ENCODE measurements at places on chromosomes 7 and 10.

DNA sequence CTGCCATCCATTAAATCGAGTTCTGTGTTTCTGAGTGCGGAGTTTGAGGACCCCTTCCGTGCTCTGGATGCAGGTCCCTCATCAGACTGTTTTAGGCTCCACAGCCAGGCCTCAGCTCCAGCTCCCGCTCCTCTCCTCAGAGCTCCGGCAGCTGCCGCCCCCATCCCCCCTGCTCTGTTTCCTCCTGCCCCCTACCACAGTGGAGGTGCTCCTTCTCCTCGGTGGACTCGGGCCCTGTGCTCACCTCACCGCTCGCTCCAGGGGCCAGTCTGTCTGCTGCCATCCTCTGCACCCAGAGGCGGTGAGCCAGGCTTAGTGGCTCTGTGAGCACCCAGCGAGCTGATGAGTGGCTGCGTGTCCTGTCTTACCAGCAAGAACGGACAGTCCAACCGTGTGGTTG lies 21.4 kb upstream of the PRKAR1B start:
- no peak for DNase-seq

DNA sequence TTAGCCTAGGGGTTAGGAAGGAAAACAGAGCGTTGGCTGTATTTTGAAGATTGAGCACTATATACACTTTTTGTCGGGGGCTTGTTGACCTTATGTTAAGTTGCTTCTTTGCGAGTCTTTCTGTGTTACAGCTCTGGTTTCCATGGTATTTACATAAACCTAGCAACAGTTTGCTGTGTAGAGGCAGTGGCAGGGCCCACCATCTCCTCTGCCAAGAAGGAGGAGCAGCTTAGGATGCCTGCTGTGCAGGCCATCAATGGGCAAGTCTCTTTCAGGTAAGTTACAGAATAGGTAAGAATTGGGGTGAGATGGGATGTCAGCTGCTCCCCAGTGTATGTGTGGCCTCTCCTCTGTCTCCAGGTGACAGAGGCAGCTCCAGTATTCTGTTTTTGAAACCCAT lies 485.5 kb downstream of the LRMDA start:
- no peak for DNase-seq

DNA sequence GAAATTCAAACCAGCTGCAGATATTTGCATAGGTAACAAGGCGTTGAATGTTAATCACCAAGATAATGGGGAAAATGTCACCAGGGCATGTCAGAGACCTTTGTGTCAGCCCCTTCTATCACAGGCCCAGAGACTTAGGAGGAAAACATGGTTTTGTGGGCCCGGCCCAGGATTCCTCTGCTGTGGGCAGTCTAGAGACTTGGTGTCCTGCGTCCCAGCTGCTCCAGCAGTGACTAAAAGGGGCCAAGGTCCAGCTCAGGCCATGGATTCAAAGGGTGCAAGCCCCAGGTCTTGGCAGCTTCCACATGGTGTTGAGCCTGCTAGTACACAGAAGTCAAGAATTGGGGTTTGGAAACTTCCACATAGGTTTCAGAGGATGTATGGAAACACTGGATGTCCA lies 147.5 kb upstream of the ZWINT start:
- DNase-seq, result no peak

DNA sequence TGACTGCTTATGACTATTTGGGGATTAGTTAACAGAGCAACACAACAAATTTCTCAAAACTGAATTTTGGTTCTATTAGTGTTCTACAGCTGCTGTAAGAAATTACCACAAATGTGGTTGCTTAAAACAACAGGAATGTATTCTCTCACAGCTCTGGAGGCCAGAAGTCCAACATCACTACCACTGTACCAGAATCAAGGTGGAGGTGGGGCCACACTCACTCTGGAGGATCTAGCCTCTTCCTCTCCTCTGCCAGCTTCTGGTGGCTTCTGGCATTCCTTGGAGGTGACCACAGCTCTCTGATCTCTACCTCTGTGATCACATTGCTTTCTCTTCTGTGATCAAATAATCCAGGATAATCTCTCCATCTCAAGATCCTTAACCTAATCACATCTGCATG lies 194.7 kb upstream of the BMPER start:
- DNase-seq, result no peak

DNA sequence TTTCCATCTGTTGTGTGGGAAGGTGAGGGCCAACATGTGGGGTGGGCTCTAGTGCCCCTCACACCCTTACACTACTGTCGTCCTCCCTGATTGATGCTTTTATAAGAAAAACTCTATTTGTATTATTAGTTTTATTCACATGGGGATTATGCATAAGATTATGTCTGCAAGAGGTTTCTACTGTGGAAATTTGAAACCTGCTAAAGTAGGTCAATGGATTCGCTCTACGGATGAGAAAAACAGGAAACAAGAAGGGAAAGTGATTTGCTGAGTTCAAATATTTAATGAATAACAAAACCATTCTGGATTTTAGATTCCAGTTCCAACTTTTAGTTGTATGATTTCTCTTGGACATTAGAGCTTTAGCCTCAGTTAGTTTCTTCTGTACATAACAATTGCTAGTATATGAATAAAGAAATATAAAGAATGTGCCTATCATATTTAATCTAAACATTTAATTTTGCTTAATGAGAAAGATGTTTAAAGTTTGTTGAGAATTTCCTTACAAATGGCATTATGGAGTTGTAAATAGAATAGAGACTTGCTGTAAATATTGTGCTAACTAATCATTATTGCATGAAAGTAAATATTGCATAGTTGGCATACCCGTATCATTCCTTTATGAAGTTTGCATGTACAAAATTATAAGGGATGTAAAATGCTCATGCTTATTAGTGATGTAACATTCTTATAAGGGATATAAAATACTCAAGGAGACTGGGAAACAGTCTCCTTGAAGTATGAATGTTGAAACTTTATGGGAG lies 193.8 kb downstream of the THSD7A start:
- no peak for DNase-seq

- DNase-seq, result no peak
Observed at GRCh38 chr10:78524941-78525340, 491.3 kb downstream of the RPS24 start.

DNA sequence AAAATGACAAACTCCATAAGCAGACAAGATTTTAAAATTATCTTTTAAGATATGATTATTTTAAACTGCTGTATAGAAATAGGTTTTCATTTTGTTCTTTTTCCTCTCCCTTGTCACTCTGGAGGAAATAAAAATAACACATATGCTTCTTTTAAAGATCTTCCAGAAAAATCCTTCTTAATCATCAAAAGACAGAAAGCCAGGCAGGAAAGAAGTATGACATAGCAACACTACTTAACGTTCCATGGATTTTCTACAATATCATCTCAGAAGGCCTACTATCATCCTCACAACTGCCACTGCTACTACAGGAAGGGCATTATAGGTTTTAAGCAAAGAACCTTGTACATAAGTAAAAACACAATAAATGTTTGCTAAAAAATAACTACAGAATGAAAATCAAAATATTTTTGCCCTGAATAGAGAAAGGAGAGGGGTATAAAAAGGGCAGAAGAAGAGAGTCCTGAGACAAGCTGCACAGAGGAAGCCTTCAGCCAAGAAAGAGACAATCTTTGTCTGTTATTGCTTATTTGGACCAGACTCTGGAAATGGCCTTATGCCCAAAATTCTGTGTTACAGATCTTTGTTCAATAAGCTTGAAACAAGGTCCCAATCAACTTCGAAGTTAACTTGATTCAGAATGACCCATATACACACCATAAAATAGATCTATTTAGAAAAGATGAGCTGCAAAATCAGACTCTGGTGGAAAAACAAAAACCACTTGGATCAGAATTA lies 67.8 kb downstream of the ABI1 start:
- no peak for DNase-seq

- DNase-seq, result no peak
Observed at GRCh38 chr10:84353052-84353803, 24.8 kb downstream of the CCSER2 start.

- DNase-seq, result peak; percentile 56
Observed at GRCh38 chr7:51430480-51431086, 114.0 kb upstream of the COBL start.

GRCh38 chr7:50184271-50184990 lies 91.4 kb upstream of the ZPBP start:
- DNase-seq, result no peak

GRCh38 chr7:124155432-124156022 lies 122.7 kb upstream of the TMEM229A start:
- DNase-seq, result peak; percentile 15

- no peak for DNase-seq
Observed at GRCh38 chr7:7908622-7909145, 59.9 kb upstream of the GLCCI1 start.

GRCh38 chr7:85102813-85103350 lies 84.0 kb downstream of the SEMA3D start:
- DNase-seq, result no peak

GRCh38 chr7:41507686-41508268 lies 195.1 kb downstream of the INHBA start:
- DNase-seq, result no peak

DNA sequence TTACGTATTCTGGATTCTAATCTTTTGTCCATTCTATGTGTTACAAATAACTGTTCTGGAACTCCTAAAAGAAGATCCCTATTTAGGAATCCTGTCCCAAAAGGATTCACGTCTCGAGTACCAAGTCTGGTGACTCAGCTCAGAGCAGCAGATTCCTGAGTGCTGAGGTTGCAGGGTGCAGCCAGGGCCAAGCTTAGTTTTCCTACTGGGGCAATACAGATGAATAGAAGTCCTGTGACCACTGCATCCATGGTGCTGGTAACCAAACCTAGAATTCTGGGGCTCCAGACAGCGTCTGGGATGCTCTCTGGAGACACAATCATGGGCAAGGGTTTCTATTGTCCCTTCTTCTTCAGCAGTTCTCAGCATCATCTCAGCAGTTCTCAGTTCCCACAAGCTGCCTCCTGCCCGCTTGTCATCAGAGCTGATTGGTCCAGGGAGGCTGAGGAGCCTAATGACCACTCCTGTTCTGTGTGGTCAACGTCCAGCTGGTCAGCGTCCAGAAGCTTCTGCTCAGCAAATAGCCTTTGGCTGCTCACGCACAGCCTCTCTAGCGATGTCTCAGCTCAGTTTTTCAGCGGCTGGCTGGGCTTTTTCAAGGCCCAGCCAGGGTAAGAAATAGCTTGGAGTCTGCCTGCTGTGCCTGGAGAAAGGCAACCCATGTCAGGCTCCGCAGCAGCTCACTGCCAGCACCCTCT lies 50.4 kb upstream of the C7orf33 start:
- DNase-seq, result no peak

DNA sequence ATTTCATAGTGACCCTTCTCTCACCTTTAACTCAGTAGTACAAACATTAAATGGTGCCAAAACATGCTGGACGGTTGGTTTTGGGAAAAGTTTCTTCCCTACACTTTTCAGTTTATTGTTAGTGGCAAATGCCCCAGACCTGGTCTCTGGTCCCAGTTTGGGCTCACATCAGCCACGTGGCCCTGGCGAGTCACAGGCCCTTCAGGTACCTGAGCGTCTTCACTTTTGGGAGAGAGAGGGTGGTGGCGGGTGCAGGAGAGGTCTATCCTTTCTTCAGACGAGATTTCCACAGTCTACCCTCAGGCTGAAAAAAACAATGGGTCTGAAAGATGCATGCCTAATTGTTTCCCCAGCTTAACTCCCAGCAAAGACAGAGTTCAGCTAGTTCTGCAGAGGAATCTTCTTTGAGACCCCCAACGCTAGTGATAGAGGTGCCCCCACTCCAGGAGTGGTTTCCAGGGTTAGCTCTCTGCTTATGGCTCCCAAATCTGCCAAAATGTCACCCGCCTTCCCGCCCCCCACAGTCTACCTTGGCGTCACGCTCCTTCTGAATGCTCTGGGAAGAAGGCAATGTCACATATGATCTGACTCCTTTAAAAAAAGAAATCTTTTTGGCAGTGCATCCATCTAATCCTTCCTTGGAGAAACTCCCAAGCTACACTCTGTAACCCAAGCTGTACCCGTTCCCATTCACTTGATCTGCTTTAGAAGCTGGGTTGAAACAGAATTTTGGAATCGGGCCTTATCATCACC lies 384.8 kb upstream of the FOXK1 start:
- DNase-seq, result no peak

- no peak for DNase-seq
Observed at GRCh38 chr7:94352887-94353286, 41.8 kb upstream of the COL1A2 start.

DNA sequence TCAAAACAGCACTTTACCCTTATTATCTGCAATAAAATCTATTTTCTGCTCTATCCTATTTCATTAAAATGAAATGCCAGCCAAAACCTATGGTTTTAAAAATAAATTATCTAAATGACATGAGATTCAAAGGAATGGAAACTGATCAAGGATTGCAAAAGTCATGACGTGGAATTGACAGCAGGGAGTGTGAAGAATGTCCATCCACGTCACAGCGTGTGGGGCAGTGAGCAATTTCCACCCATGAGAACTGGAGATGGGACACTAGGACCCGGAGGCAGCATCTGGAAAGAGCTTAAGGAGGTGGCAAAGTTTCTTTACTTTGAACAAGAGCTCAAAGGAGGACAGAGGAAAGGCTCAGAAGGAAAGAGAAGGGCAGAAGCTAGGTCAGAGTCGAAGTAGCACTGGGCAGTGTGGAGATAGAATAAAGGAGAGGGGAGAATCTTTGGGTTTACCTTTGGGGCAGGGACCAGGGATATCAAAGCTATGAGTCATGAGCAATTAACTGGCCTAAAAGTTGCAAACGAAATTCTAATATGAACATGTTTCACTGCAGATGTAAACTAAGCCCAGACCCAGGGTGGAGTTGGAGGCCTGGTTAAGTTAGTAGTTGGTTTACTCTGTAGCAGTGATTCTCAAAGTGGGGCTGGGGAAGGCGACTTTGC lies 24.9 kb upstream of the STK17A start:
- DNase-seq, result no peak

GRCh38 chr7:43248961-43249822 lies 136.7 kb downstream of the HECW1 start:
- no peak for DNase-seq

- DNase-seq, result no peak
Observed at GRCh38 chr7:108263425-108263824, 133.3 kb upstream of the LAMB4 start.

DNA sequence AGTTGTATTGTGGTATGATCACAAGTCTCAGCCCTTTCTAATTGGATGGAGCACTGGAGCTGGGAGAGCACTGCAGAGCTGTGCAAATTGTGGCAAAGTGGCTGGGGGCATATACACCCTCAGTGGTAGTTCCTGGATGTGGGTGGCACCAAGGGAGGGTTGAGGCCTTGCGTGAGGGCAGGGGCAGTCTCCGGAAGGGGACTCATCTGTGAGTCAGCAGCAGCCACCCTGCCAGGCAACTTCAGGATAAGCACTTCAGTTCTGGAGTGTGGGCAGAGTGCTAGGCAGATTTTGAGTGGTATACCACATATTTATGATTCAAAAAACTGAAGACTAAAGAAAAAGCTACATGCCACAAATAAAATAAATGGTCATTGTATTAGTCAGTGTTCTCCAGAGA lies 210.5 kb downstream of the ETV1 start:
- DNase-seq, result no peak

DNA sequence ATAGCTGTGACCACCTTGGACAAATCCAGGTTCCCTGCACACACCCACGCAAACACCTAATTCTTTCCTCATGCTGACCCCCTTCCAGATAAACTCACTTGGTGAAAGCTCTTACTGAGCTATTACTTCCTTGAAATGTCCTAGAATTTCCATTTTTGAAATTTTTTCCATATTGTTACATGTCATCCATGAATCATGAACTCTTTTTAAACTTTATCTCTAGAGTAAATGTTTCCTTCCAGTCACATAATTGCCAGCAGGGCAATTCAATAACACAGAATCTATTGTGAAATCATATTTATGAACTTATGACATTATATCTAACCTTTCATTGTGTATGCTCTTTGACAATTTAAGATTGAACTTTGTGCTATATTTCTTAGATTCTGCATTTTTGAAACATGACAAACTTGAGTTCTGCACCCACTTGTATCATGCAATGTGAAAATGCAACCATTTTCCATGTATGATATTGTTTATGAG lies 26.8 kb upstream of the FGL2 start:
- no peak for DNase-seq

- DNase-seq, result no peak
Observed at GRCh38 chr10:97060441-97061084, 125.2 kb downstream of the SLIT1 start.

Data from GM20000 (cell line).